Smooth muscle cell of the umbilical artery (primary cell): ENCODE measurements at places on chromosomes 2 and 18. TPM values are rescaled to one million over a fixed set of nuclear protein-coding genes. Genes with fewer than 3 reads are reported as not detected.

Gene CYP27C1
- total RNA-seq = not detected in 2 replicates

Gene REG3G
- total RNA-seq = not detected in 2 replicates

Gene CAPN14
- total RNA-seq = under 0.01 and 0.14 TPM in 2 replicates

Gene FAP
- total RNA-seq = 272 and 526 TPM in 2 replicates

Gene ANO7
- 0.30 and 0.69 TPM in 2 replicates for total RNA-seq

Gene POTEC
- not detected in 2 replicates for total RNA-seq

Gene TMEM127
- total RNA-seq = 18.7 and 24.3 TPM in 2 replicates

Gene SMYD1
- not detected in 2 replicates for total RNA-seq

Gene AOX1
- total RNA-seq = 3.0 and 15.2 TPM in 2 replicates

Gene TOGARAM2
- total RNA-seq = 0.09 TPM in 1 of 2 replicates, not detected in the other
